ENCODE measurements at places on chromosomes 5 and 9.
A peak's percentile ranks its signal among the peaks of the same experiment; 100 is the strongest.

GRCh38 chr9:7196467-7196866, 438.7 kb downstream of the KDM4C start:
- peaks cover 8% of the 10 kb centered on the region for H3K4me1 ChIP-seq
- H3K36me3 ChIP-seq = no peaks in the 10 kb centered on the region
- peaks cover 13% of the 10 kb centered on the region for H3K27me3 ChIP-seq
- no peak overlapping the region for H3K4me3 ChIP-seq
- DNase-seq = no peak

DNA sequence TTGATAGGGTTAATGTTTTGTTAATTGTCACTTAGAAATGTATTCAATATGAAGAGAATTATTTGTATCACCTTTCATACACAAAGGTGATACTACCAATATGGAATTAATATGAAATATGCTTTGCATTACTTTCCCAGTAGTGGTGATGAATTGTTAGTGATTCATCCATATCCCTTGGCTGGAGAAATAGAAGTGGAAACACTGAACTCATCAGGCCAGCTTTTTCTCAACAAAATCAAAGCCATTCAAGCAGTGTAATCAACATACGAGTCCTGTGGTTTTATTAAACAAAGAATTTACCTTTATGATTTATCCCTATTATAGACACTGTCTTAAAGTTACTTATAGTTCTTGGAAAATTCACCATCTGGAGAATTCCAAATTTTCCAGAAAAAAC, 264.0 kb upstream of the MEF2C start:
- H3K4me3 ChIP-seq = no peak overlapping the region
- DNase-seq = no peak
- no peaks in the 10 kb centered on the region for H3K36me3 ChIP-seq
- no peaks in the 10 kb centered on the region for H3K27me3 ChIP-seq
- H3K27ac ChIP-seq = no peak overlapping the region
- no peaks in the 10 kb centered on the region for H3K4me1 ChIP-seq

DNA sequence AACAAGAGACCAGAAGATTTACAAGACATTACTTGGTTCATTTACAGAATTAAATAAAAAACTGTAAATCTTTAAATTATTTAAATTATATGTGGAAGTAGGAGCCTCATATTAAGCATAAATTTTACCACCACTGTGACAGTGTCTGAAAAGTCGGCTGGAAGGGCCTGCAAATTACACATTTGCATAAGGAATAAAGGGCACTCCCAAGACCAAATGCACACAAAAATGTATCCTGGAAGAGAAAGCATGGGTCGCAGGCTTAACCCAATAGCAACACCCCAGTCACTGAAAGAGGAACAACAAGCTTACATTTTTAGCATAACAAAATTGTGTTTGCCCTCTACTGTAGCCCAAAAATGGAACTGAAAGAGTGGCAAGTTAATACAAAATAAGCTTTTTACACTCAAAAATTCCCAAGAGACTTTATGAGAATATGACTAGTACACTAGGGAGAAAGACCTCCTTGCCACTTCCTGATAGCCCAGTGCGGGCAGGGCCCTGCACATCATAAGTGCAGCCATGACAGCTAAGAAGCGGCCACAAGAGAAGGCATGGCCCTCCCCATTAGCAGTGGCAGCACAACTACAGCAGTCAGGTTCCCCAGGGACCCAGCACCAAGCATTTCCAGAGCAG, 482.0 kb downstream of the DTWD2 start:
- H3K27ac ChIP-seq = no peak overlapping the region
- H3K4me3 ChIP-seq = no peak overlapping the region
- H3K36me3 ChIP-seq = no peaks in the 10 kb centered on the region
- no peaks in the 10 kb centered on the region for H3K4me1 ChIP-seq
- no peak for DNase-seq

DNA sequence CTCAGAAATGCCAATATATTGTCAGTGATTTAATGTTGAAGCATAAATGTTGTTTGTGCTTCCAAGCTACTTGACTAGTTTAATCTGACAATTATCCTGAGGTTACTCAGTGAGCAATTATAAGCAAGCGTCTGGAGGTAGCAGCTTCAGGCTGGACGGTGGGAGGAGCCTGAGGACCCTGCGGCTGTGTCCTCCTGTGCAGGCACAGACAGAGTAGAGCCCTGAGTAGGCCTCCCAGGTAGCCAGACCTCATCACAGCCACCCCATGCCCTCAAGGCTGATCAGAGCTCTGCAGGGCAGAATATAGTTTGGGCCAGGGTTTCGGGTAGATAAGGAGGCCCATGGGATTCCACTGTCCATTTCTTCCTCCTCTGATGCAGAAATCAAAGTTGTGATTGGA, 153.6 kb downstream of the DRD1 start:
- H3K36me3 ChIP-seq = no peaks in the 10 kb centered on the region
- H3K4me3 ChIP-seq = no peak overlapping the region
- no peaks in the 10 kb centered on the region for H3K27me3 ChIP-seq
- DNase-seq = no peak

GRCh38 chr9:122420315-122420714, 49.5 kb downstream of the PTGS1 start:
- DNase-seq = no peak
- H3K4me3 ChIP-seq = no peak overlapping the region
- H3K4me1 ChIP-seq = no peaks in the 10 kb centered on the region
- H3K27me3 ChIP-seq = peaks cover 20% of the 10 kb centered on the region

DNA sequence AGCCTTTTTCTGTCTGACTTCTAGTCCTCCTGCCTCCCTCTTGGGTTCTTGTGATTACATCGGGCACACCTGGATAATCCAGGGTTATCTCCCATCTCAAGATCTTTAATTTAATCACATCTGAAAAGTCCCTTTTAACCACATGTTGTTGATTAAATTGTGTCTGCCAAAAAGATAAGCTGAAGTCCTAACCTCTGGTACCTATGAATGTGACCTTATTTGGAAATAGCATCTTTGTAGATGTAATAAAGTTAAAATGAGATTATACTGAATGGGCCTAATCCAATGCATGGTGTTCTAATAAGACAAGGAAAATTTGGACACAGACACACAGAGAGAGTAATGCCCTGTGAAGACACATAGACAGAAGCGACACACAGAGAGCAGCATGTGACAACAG, 232.4 kb downstream of the KCTD16 start:
- no peak overlapping the region for H3K4me3 ChIP-seq
- H3K27ac ChIP-seq = no peak overlapping the region
- DNase-seq = no peak

GRCh38 chr5:132302413-132302812, 8.2 kb downstream of the SLC22A4 start:
- H3K4me1 ChIP-seq = peaks cover 6% of the 10 kb centered on the region
- peaks cover 4% of the 10 kb centered on the region for H3K36me3 ChIP-seq
- DNase-seq = no peak
- H3K4me3 ChIP-seq = no peak overlapping the region
- no peak overlapping the region for H3K27ac ChIP-seq
- peaks cover 7% of the 10 kb centered on the region for H3K27me3 ChIP-seq

GRCh38 chr9:95296761-95297160, 20.7 kb downstream of the FANCC start:
- no peak overlapping the region for H3K4me3 ChIP-seq
- no peak for DNase-seq
- H3K4me1 ChIP-seq = peaks cover 11% of the 10 kb centered on the region

GRCh38 chr5:159409801-159410200, 79.5 kb upstream of the IL12B start:
- H3K4me3 ChIP-seq = peak overlapping the region; percentile 68
- H3K27me3 ChIP-seq = no peaks in the 10 kb centered on the region
- H3K36me3 ChIP-seq = no peaks in the 10 kb centered on the region

- no peak overlapping the region for H3K4me3 ChIP-seq
- H3K4me1 ChIP-seq = no peaks in the 10 kb centered on the region
- H3K27me3 ChIP-seq = peaks cover 22% of the 10 kb centered on the region
- H3K27ac ChIP-seq = no peak overlapping the region
- H3K36me3 ChIP-seq = no peaks in the 10 kb centered on the region
- DNase-seq = no peak
Observed at GRCh38 chr5:38923661-38924451, 78.0 kb downstream of the OSMR start.

DNA sequence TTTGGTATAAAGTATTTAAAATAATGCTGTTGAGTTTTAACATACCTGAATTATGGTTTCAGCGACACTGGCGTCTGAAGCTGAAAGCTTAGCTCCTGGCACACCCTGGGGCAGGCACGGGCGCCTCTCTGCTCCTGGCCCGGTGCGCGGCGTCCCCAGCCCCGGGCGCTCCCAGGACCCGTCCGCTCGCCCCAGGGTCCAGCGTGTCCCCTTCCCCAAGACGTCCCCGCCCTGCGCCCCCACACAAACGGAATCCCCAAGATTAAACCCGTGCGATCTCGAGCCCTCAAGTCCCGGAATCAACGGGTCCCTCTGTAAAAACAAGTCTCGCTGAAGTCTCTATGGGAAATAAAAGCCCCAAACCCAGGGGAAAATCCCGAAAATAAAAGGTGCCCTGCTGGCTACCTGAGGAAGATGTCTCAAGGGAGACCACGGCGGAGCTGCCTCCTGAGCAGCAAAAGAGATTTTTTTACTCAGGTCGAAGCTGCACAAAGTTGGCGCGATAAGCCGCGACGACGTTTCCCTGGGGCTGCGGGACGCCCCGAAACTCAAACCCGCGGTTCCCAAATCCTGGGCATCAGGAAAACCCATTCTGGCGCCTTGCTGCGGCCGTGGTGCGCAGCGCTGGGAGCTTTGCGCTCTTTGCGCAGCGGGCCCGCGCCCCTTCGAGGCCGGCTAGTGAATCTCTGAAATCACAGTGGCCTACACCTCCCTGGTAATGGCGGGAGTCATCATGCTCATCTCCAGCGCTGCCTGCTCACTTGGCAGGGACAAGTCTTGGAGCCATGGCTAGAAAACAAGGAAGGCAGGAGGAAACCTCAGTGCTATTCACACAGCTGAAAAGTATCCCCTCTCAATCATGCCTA, 6.3 kb upstream of the IFNA8 start:
- H3K27ac ChIP-seq = no peak overlapping the region
- H3K36me3 ChIP-seq = no peaks in the 10 kb centered on the region
- H3K4me3 ChIP-seq = no peak overlapping the region
- no peak for DNase-seq
- H3K4me1 ChIP-seq = no peaks in the 10 kb centered on the region

DNA sequence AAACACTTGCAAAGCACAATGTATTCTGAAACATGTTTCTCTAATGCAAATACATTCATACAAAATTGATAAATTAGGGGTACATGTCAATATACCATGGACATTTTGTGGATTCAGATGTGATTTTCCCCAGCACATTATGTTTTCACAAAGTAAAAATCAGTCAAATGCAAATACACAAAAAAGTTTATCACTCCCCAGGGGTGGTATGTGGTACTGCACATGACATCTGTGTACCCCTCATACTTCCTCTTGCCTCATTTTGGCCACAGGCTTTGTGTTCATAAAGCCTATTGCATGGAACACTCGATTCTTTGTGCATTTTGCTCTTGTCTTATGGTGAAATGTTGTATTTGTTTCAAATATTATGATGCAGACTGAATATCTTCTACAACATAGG, 116.8 kb upstream of the PDE4D start:
- no peak overlapping the region for H3K27ac ChIP-seq
- DNase-seq = no peak
- no peak overlapping the region for H3K4me3 ChIP-seq
- H3K27me3 ChIP-seq = no peaks in the 10 kb centered on the region

GRCh38 chr9:16046713-16047112, 493.9 kb downstream of the CCDC171 start:
- no peak overlapping the region for H3K4me3 ChIP-seq
- H3K27me3 ChIP-seq = no peaks in the 10 kb centered on the region
- no peak for DNase-seq
- H3K27ac ChIP-seq = no peak overlapping the region
- no peaks in the 10 kb centered on the region for H3K36me3 ChIP-seq

GRCh38 chr9:125431741-125432271, 170.2 kb downstream of the GAPVD1 start:
- H3K36me3 ChIP-seq = no peaks in the 10 kb centered on the region
- no peak overlapping the region for H3K27ac ChIP-seq
- peak; percentile 25 for DNase-seq
- H3K4me3 ChIP-seq = no peak overlapping the region
- no peaks in the 10 kb centered on the region for H3K4me1 ChIP-seq

GRCh38 chr5:113320273-113320780, 114.5 kb downstream of the TSSK1B start:
- H3K27ac ChIP-seq = no peak overlapping the region
- no peak overlapping the region for H3K4me3 ChIP-seq
- no peak for DNase-seq
- H3K27me3 ChIP-seq = peaks cover 8% of the 10 kb centered on the region

DNA sequence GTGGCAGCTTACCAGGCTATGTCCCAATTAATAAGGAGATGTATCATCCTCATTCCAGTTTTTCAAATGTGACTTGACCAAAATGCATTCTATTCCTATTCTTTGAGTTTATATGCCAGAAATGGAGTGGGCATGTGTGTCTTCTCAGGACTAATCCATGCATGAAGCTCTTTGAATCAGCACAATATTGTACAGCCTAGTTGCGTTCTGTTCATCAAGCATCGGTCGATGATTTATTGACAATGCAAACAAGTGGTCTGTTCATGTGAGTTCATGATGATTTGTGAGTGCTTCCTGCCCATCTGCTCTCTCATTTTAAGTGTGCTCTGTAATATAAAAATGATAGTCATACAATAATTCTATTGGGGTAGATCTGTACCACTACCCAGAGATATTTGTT, 48.3 kb downstream of the PALM2AKAP2 start:
- no peak overlapping the region for H3K27ac ChIP-seq
- H3K4me3 ChIP-seq = no peak overlapping the region
- H3K27me3 ChIP-seq = peaks cover 3% of the 10 kb centered on the region
- no peaks in the 10 kb centered on the region for H3K4me1 ChIP-seq
- no peak for DNase-seq

DNA sequence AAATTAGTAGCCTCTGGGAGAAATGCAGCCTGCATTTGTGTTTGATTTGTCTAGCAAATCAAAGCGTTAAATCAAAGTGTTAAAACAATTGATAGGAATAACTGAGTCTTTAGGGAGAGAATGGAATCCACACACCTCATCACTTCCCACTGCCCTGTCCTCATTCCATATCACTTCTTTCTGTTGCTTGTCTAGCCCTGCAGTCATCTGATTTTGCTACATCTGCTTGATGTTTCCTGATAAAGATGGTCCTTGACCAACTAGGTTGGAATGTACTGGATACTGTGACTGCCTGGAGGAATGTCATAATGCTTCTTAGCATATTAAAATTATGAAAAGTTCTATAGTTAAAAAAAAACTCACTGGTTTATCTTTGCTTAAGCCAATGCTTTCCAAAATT, 119.9 kb downstream of the DOCK2 start:
- peaks cover 4% of the 10 kb centered on the region for H3K4me1 ChIP-seq
- no peak overlapping the region for H3K27ac ChIP-seq
- no peaks in the 10 kb centered on the region for H3K27me3 ChIP-seq
- H3K36me3 ChIP-seq = peaks cover 12% of the 10 kb centered on the region
- DNase-seq = no peak

DNA sequence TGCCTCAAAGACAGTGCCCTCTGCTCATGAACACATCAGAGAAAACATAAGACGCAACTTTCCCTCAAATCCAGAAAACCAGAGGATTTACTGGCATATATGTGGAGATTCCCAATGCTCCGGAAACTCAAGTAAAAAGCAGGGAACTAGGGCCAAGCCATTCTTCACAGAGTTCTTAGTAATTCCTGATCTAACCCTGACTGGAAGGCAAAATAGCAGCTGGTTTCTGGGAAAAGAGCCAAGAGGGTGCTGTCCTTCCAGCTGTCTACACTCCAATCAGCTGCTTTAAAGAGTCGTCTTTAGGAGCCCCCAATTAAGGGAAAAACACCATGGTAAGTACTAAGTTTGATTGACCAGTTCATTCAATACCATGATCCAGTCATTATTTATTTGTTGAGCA, 49.6 kb downstream of the GNA14 start:
- H3K36me3 ChIP-seq = no peaks in the 10 kb centered on the region
- H3K27ac ChIP-seq = no peak overlapping the region
- H3K27me3 ChIP-seq = peaks cover 41% of the 10 kb centered on the region
- no peak for DNase-seq
